ENCODE measurements at places on chromosomes 7 and 10. TPM values are rescaled to one million over a fixed set of nuclear protein-coding genes. Genes with fewer than 3 reads are reported as not detected.

INHBA gene
- 3.0 TPM for total RNA-seq

ADRA2A gene
- total RNA-seq: 0.34 TPM

DNA sequence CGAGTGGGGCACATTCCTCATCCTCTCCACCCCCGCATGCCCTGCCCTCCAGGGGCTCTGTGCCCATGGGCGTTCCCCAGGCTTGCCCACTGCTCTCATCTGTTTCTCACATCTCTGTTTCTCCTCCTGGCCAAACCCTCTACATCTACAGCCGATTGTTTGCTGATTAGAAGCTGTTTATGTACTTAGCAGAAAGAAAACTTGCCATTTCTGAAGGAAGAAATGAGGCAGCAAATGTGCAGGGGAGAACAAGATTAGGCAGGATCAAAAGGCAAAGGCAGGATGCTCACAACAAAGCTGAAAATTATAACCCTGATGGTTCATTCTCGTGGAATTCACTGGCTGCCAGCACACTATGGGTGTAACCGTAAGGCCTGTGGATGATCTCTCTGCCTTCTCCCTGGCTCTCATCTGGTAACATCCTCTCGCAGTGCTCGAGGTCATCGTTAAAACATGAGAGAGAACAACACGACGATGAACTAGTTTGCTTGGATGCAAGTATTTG lies 111.6 kb upstream of the KLF14 start:
- DNase-seq: peak; percentile 94

DNA sequence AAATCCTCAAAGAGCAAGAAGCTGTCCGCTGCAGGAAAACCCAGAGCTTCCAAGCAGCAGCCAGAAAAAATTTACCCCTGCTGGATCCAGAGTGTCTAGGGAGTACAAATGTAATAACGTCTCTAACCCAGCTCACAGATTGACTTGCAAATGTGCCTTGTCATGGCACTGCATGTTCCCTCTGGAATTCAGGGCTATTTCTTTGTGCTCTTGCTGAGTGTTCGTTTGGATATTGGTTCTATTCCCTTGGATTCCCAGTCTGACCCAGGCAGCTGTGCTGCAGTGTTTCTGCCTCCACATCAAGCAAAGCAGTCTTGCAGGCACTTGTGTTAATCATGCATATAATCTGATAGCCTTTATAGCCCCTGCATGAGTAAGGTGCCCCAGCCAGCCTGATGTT lies 209.9 kb upstream of the GHITM start:
- DNase-seq: no peak

- DNase-seq: no peak
These were observed 2.1 kb downstream of the CBLL1 start for GRCh38 chr7:107746006-107746405.

Data from LHCN-M2 (cell line).